ENCODE measurements at places on chromosomes 2 and 18.

DNA sequence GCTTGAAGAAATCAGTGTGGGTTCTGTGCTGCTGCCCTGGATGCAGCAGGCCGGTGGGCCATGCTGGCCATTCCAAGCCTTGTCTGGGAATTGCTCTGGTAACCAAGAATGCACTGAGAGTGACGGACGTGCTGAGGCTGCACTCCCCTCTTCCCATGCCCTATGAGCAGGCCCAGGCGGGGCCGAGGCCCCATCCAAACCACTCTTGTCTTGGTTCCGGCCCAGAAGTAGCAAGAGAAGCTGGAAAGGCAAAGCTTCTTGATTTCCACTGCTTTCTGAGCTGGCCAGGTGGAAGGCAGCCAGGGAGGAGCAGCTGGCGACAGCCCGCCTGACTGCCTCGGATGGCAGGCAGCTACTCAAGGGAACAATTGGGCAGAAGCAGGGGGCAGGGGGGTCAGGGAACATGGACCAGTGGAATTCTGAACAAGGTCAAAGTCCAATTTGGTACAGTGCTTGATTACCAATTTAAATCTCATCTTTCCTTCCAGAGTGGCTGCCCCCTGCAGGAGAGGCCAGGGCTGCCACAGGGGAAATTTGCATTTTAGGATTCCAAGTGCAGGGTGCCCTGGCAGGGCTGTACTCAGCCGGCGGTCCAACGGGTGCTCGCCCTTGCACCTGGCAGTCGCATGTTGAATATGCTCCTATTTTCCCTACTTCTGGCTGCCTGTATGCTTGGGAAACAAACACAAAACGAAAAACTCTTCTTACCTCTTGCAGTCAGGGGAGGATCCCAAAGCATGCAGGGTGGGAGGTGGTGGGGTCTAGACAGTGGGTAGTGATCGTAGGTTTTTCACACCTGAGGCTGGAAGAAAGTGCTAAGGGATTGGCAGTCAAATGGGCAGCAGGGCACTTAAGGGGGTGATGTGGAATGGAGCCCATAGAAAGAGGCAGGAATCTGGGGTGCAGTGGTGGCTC is 67.3 kb downstream of the LIPG start:
- DNase-seq: no peak

DNA sequence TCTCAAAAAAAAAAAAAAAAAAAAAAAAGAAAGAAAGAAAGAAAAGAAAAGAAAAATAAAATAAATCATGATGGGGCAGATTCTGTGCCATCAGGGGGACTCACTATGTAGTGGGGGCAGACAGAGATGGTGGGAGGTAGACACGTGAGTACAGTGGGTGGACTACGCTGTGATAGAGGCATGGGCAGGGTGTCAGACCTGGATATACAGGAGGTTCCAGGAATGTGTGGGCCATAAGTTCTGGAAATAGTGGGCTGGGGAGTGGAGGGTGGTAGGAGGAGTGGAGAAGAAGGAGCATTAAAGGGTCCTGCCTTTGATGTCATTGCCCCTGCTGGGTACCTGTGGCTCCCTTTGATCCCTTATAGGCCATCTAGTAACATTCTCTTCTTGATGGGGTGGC is 8.8 kb upstream of the WNT6 start:
- no peak for DNase-seq

DNA sequence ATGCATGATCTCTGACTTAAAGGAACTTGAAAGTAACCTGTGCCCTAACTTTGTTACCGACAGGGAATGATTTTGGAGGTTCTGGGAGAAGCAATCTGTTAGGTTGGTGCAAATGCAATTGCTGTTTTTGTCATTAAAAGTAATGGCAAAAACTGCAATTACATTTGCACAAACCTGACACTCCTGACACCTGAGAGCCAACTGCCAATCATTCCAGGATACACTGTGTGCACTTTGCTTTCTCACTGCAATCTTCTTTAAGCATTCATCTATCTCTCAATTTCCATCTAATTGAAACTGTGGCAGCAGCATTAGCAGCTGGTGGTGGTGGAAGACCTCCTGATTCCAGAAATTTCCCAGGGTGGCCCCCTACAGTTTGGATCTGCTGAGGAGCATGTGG is 87.6 kb upstream of the CYP1B1 start:
- DNase-seq: no peak

DNA sequence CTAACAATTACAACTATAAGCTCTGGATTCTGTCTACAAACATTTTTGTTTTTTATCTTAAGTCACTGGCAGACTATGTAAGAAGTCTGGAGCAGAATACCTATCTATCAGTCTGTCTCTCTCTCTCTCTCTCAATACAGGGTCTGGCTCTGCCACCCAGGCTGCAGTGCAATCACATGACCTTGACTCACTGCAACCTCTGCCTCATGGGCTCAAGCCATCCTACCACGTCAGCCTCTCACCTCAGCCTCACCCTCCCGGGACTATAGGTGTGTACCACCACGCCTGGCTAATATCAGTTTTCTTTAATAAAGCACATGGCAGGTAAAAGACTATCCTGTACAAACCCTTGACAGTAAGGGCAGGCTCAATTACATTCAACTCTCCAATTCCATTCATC is 96.9 kb downstream of the OSBPL1A start:
- DNase-seq: no peak

- DNase-seq: no peak
Observed at GRCh38 chr2:223994562-223995162, 37.4 kb downstream of the MRPL44 start.

GRCh38 chr2:12847694-12848575 is 131.2 kb downstream of the TRIB2 start:
- DNase-seq: no peak

DNA sequence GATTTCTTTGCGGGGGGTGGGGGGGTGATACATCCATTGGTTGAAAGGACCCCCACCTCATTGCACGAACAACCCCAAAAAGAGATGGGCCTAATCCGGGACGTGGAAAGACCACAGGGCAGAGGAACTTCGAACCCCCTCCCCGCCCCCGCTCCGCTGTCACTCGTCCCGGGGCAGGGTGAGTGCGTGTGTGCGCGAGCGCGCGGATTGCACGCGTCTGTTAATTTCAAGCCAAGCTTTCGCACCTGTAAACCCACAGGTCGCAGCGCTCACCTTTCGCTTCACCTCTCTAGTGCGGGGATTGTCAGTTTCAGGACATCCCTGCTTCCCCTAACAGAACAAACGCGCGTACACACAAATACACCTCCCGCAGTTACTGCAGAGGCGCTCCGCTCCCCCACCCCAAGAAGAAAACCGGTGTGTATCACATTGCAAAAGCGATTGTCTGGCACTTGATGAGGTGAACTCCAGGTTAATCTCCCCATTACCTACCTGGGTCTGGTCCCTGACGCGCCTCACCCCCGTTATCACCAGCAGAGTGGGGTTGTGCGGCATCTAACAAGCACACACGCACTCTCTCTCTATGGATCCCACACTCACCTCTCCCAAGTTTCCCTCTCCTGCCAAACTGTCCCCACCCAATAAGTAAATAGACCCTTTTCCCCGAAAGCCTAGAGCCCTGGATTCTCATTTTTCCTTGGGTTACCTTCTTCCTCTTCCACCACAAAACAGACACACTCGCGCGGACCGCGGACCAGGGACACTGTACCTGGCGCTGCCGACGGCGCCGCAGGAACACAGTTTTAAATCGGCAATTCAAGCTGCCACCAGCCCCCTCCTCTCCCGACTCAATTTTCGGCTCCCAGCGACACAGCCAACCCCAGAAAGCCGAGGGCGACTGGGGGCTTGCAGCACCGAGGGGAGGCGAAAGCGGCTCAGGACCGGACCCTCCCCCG is 1.0 kb downstream of the CYP26B1 start:
- DNase-seq: no peak

GRCh38 chr18:79866889-79867574 is 69.3 kb downstream of the KCNG2 start:
- no peak for DNase-seq

GRCh38 chr2:14385043-14385442 is 247.5 kb upstream of the LRATD1 start:
- DNase-seq: no peak

DNA sequence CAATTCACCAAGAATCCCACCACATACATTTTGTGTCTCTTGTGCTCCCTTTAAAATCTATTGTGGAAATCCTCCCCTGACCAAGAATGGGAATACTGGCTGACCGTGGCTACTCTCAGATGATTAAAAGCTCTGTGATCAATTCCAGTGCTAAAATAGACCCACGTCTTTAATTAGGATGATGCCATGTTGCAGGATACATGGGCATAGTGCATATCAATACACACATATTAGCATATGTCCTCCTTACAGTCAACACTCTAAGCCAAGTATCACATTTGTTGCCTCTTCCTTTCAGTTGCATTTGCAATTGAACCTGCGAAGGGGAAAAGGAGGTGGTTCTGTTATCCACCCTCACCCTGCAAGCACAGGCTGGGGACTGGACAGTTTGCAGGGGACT is 41.8 kb downstream of the SPP2 start:
- DNase-seq: no peak

- peak; percentile 45 for DNase-seq
Observed at GRCh38 chr2:160109939-160110673, 47.7 kb upstream of the PLA2R1 start.

GRCh38 chr2:105449076-105449475 is 50.2 kb upstream of the FHL2 start:
- DNase-seq: no peak

GRCh38 chr18:57435846-57436190 is 644 bp downstream of the ONECUT2 start:
- DNase-seq: no peak

DNA sequence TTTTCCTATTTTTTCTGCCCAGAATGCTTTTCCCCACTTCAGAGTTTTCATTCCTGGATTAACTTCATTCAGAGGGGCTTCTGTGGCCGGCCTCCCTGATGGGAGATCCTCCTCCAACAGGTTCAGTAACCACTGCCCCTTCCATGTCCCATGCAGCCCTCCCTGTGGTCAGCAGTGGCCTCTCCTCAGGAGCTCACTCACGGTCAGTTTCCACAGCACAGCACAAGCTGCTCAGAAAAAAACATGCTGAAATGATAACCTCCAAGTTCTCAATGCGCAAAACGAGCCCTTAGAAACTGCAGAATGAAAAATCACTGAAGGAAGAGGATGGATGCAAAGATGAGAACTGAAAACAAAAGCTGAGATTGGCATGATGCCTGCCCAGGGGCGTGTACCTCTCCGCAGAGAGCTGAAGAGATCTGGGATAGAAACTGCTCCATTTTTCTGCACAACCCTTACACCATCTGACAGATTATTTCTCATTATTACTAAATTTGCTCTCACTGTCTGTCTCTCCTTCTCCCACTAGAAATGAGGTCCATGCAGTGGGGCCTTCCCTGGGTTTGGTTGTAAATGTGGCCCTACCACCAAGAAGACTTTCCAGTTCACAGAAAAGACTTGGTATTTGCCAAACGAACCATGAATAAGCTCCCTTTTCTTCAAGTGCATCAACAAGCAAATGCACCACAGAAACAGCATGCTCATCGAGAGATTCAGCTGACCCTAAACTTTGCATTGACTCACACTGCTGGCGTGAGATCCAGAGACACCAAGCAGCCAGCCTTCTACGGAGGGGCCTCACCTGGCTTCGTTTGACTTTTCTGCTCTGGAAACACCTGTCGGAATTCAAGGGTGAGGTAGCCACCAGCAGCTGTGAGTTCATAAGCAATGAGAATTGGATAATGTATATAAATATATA is 51.5 kb downstream of the TMEM18 start:
- DNase-seq: no peak

GRCh38 chr2:1652034-1652790 is 92.1 kb downstream of the PXDN start:
- no peak for DNase-seq

GRCh38 chr2:164803776-164804466 is 37.7 kb downstream of the COBLL1 start:
- DNase-seq: no peak

DNA sequence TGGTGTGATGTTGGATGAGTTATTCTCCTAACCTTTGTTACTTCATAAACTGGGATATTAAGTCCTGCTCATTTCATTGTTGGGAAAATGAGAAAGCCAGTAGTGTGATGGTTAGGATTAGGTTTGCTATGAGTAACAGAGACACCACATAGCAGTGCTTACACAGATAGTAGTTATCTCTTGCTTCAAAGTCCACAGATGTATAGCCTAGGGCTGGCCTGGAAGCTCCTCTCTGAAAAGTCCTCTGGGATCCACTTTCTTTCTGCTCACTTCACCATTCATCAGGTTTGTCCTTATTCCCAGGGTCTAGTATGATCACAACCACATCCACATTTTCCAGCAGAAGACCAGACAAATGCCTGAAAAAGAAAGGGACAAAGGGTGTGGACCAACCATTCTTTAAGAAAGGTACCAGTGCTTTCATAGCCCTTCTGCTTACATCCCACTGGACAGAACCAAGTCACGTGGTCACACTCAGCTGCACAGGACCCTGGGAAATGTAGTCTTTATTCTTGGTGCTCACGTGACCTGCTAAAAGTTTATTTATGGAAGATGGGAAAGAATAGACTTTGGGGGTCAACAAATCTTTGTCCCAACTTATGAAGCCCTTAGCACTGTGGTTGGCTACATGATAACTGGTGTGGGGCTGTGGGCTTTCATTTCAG is 108.9 kb downstream of the INSIG2 start:
- peak; percentile 16 for DNase-seq

DNA sequence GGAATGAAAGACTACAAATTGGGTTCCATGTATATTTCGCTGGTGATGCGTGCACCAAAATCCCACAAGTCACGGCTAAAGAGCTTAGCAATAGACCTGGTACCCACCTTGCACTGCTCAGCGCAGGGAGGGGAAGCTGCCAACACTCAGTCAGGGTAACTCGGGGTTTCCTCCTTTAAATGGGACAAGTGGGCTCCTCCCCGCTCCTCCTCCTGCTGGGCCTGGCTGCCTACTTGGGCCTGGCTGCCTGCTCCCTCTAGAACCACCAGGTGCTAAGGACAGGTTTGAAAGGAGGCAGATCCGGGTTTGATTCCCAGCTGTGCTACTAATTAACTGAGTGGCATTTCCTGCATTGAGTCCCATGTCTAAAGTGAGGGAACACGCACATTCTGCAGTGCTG is 23.4 kb downstream of the MYO7B start:
- no peak for DNase-seq

DNA sequence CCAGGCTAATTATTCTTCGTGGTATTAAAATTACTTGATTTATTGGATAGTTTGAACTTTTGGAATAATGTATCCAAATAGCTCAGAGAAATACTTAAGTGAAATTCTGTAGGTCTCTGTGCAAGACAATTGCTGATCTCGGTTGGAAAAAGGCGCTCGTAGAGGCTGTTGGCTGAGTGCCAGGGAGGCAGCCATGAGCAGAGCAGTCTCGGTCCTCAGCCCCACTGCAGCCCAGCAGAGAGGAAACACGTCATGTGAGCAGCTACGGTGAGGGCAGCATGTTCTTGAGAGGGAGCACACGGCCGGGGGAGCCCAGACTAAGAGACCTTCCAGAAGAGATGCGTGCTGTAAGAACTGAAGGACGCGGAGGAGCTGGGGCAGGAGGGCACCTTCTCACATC is 42.5 kb downstream of the DCDC2C start:
- DNase-seq: no peak
